ENCODE measurements at places on chromosomes 12 and 14.

- no peak for DNase-seq
Observed at GRCh38 chr14:32514236-32514635, 185.1 kb downstream of the AKAP6 start.

GRCh38 chr12:64733857-64734256 is 25.3 kb downstream of the GNS start:
- no peak for DNase-seq

GRCh38 chr14:71487941-71488340 is 444.3 kb upstream of the RGS6 start:
- no peak for DNase-seq

DNA sequence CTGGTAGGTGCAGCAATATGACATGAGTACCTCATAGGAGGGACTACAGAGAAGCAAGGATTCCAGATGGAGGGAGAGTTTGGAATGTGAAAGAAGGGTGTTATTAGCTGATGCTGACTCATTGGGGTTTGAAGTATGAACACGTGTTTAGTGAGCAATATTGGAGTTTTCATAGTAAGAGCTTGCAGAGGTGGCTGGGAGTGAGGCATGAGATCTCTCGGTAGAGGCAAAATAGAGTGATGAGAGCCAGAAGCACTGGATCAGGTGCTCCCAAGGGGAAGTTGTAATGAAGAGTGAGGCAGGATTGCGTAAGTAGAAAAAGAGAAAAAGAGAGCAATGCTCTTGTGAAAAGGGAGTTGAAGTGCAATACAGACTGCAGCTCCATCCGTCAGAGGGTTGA is 42.1 kb downstream of the MGST1 start:
- no peak for DNase-seq

GRCh38 chr12:117119592-117120198 is 20.5 kb upstream of the TESC start:
- DNase-seq = no peak

- no peak for DNase-seq
Observed at GRCh38 chr12:1281683-1282366, 290.8 kb downstream of the ERC1 start.

- no peak for DNase-seq
Observed at GRCh38 chr12:90574676-90575075, 380.3 kb downstream of the CCER1 start.

- no peak for DNase-seq
Observed at GRCh38 chr14:24895243-24895583, 154.7 kb downstream of the STXBP6 start.

Measured in stimulated activated CD4-positive, alpha-beta T cell treated with anti-CD3 and anti-CD28 coated beads, Interleukin-1b, Interleukin-23, amount 100 ng/mL, for 1 hour (primary cell).